Stimulated activated CD4-positive, alpha-beta T cell treated with anti-CD3 and anti-CD28 coated beads, TNF-alpha, amount 100 ng/mL, for 24 hours (primary cell): ENCODE measurements at places on chromosomes 6 and 20.

- DNase-seq = no peak
These were observed 84.7 kb downstream of the PHACTR3 start for GRCh38 chr20:59688999-59689398.

GRCh38 chr6:82702574-82702973 is 339.0 kb downstream of the TPBG start:
- no peak for DNase-seq

GRCh38 chr6:108157234-108157980 is 8.4 kb upstream of the NR2E1 start:
- no peak for DNase-seq

DNA sequence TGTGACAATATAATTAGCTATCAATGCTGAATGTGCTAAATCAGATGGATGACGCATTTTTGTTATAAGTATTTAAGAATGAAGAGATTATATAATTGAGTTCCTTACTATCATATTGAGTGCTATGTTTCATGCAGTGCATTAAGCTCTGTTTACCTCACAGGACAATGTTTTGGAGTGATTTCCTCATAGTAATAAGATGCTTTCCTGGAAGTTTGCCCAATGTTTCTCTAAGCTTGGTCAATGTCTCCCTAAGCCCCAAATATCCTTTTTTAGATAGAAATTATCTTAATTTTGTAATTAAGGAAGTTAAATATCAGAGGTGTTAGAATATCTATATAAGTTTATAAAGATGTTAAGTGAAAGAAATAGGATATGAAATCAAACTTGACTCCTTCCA is 489.6 kb downstream of the MMUT start:
- no peak for DNase-seq

GRCh38 chr6:31730631-31731086 is 1.6 kb upstream of the DDAH2 start:
- DNase-seq = no peak

DNA sequence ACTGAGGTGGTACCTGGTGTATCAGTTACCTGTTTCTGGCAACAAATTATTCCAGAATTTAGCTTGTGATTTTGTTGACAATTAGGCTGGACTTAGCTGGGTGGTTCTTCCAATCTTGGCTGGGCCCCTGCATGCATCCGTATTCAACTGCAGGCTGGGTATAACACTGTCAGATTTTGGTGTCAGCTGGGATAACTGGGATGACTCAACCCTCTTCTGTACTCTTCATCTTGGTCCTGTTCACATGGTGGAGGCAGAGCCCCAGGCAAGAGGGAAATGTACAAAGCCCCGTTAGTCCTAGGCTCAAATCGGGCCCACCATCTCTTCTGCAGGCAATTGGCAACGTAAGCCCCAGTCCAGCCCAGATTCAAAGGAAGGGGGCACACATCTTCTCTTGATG is 89.2 kb downstream of the PHACTR3 start:
- no peak for DNase-seq

DNA sequence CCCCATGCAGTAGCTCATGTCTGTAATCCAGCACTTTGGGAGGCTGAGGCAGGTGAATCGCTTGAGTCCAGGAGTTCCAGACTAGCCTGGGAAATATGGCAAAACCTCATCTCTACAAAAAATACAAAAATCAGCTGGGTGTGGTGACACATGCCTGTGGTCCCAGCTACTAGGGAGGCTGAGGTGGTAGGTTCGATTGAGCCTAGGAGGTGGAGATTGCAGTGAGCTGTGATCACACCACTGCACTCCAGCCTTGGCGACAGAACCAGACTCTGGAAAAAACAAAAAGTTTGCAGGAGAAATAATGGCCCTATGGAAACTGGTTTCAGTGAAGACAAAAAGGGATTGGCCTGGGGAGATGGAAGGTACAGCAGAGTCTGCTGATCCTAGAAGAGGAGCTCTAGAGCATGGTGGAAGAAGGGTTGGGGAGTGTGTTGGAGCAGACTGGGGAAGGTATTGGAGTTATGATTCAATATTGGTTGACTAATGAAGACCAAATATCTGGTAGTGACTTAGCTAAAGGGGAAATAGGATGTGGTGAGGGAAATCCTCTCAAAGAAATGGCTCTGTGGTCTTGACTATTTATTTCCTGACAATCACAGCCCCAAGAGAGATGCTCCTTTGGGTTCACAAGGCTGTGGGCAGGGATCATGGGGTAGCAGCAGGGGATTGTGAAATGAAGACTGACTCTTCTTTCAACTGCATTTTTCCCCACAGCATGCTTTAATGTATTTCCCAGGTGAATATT is 281.9 kb downstream of the UTRN start:
- DNase-seq = no peak
